Fibroblast of skin of right biceps (primary cell): ENCODE measurements at places on chromosomes 5 and 9.

- DNase-seq = peak; percentile 7
Measured at GRCh38 chr5:163993126-163993525, 487.7 kb downstream of the MAT2B start.

- DNase-seq = no peak
Measured at GRCh38 chr9:89567649-89568048, 37.2 kb upstream of the GADD45G start.

DNA sequence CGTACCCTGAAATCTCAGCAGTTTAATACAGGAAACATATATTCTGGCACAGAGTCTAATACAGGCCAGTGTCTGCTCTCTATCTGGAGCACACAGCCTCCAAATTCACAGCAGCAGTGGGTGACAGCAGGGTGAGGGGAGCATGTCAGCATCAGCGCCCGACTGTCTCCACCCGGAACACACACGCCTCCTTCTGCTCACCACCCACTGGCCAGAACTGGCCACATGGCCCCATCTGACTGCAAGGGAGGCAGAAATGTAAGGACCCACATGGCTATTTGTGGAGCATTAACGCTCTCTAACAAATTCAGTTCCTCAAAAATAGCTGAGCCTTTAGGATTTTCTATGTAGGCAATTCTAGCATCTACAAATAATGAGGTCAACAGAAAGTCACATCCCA is 24.6 kb downstream of the UBE2QL1 start:
- no peak for DNase-seq

DNA sequence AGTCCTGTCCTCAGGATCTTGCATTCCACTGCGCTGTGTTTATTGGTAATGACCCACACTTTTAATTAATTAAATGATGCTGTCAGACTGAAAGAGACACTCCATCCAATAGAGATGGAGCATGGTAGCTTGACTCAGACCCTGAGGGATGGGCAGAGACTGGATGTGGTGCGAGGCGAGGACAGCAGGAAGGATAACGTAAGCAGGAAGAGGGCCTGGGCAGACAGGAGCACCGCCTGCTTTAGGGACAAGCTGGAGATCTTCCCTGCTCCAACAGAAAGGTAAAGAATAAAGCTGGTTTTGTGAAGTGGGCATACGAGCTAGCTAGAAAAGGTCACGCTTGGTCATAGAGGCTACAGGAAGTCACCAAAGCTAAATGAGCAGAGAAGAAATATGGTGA is 3.6 kb upstream of the DOCK8 start:
- no peak for DNase-seq

DNA sequence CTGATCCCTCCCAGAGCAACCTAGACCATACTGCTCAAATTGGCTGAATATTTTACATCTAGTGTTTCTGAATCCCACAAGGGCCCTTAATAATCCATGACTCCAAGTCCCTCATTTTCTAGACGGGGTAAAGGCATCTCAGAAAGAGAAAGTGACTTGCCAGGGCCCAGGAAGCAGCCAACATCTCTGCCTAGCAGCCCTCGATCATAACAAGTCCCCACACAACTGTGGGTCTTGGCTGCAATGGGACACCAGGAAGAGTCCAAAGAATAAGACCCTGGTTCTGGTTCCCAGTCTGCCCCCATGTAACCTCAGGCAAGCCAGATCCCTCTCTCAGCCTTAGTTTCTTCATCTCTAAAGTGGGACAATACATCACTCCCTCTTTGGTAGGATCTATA is 6.3 kb downstream of the ANXA6 start:
- DNase-seq = no peak

GRCh38 chr5:36177715-36178523 is 26.0 kb downstream of the SKP2 start:
- peak; percentile 45 for DNase-seq

DNA sequence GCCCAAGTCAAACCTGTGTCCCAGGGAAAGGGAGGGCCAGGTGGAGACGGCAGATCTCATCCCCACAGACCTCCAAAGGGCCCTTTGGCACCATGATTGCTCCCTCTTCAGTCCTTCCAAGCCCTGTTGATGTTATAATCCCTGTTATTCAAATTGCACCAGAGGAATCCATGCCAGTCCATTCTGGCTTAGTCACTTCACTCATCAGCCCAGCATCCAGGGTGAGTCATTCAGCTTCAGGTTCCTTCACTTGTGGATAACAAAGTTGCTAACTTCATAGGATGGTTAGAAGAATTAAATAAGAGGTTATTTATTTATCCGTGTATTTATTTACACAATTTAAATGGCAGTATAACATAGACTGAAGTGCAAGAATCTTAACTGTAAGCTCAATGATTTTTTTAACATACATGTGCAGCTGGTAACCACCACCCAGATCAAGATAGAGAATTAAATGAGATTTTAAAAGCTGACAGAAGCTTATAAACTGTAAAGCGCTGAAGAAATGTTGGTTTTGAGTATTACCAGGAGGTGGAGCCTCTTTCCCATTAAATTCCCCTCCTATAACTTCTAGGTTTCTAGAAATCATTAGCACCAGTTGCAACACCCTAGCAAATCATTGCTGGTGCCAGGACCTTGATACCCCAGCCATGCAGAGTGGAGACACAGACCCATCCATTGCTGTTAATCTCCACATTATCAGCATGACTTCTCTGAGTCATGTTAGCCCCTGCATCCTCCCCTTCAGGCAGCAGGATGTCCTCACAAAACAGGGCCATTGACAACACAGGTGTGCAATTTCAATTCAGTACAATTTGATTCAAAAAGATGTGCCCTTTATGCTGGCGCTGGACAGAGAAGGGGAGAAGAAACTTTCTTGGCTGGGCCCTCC is 77.4 kb downstream of the SEC61B start:
- peak; percentile 81 for DNase-seq

DNA sequence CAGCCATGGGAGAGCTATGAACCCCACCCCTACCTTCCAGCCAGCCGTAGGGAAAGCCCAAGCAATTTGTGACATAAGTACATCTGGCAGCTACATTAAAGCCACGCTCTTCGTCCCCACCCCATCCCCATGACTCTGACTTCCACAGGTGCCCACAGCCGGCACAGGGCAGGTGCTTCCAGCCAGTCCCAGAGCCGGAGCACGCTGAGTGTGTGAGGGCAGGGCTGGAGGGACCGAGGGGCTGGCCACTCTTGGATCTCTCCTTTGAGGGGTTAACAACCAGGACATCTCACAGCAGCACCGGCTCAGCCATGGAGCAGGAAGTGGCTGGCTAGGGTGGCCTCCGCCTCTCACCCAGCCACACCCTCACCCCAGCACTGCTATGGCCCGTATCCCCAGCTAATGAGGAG is 2.4 kb upstream of the FAM78A start:
- no peak for DNase-seq

- DNase-seq = peak; percentile 91
Measured at GRCh38 chr5:10229306-10230048, 20.2 kb downstream of the ATPSCKMT start.

DNA sequence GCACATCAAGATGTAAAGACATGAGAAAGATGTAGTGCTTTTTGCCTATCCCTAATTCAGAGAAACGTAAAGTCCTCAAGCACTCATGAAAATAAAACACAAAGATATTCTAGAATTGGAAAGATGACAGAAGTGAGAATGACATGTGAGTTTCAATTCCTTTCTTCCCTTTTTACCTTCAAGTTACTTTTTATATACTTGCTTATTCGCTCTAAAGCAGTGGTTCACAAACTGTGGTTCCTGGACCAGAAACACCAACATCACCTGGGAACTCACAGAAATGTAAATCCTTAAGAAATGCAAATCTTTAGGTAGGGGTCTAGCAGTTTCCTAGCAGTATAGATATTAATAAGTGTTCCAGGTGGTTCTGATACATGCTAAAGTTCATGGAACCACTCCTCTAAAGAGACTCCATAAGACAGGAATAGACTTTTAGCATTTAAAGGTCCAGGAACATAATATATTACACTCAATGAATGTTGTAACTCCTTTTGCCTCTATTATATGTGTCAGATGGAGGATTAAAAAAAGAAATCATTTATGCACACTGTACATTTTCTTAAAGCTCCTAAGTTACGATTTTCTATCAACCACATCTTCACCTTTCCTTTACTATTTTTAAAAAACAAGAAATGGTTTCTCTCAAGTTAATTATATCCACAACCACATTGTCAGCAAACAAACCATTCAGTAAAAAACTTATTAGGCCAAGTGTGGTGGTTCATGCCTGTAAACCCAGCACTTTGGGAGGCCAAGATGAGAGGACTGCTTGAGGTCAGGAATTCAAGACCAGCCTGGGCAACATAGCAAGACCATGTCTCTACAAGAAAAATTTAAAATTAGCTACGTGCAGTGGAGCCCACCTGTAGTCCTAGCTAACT is 39.9 kb downstream of the ERP44 start:
- no peak for DNase-seq
